ENCODE measurements at places on chromosomes 4 and X.
A peak's percentile ranks its signal among the peaks of the same experiment; 100 is the strongest.

- DNase-seq, result peak; percentile 17
These were observed at the start of gene ARHGAP6 for GRCh38 chrX:11665168-11666111. TSS of gene ARHGAP6 (minus strand) at chrX:11665920. CDS start at chrX:11664828, 1,092 bp downstream.

- DNase-seq, result no peak
These were observed 12.3 kb downstream of the PDGFC start for GRCh38 chr4:156959298-156959702.

DNA sequence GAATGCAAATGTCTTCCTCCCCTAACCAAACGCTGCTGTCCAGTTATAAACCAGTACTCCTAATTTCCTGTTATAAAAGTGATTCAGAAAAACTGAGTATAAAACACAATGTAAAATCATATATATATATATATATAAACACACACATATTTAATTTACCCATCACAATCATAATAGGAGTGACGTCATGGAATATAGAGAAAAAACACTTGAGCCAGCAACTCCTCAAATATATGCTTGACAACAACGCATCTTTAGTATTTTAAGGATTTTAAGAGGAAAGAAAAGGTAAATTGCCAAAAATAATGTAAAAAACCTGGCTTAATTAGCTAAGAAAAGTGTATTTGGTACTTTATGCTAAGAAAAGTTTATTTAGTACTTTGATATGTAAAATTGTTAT lies 2701.7 kb downstream of the PCDH7 start:
- no peak for DNase-seq

DNA sequence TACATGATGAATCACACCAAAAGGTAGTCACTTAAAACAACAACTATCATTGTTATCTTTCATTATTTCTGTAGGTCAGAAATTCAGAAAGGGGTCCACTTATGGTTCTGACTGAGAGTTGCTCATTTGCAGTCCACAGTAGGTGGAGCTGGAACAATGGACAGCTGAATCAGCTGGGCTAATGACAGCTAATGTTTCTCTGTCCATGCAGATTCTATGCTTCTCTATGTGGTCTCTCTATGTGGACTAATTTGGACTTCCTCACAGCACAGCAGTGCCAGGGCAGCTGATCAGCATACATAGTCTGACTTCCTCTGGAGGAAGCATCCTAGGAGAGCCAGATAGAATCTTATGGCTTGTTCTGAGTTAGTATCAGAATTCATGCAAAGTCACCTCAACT lies 131.7 kb upstream of the INTU start:
- DNase-seq, result no peak

DNA sequence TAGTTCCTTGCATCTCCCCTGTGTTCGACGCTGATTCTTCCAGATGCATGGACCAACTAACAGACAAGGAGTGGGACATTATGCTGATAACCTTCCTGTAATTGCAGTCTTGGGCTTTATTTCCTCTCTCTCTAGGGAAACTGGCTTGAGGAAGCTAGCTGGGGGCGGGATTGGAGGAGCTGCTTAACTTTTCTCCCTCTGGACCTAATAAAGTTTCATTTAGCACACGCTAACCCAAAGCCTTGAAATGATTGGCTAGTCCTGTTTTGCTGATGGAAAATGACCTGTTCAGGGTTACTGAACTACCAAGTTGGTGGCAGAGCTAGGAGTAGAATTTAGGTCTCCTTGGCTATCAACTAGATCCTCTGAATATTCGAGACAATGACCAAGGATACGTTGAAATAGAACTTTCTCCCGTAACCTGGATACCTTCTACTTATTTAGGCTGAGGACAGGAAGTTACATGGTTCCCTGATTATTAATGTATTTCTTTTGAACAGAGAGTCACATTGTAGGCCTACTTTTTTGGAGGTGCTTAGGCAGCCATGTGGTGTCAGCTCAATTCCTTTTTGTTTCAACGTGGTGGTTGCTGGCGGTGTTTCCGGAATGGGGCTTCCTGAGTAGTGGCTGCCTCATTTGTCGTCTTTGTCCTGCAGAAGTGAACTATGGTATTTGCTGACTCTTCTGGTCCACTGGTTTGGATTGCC lies 2.0 kb downstream of the PGK1 start:
- no peak for DNase-seq

- no peak for DNase-seq
These were observed 56.6 kb upstream of the NRK start for GRCh38 chrX:105765691-105766090.

DNA sequence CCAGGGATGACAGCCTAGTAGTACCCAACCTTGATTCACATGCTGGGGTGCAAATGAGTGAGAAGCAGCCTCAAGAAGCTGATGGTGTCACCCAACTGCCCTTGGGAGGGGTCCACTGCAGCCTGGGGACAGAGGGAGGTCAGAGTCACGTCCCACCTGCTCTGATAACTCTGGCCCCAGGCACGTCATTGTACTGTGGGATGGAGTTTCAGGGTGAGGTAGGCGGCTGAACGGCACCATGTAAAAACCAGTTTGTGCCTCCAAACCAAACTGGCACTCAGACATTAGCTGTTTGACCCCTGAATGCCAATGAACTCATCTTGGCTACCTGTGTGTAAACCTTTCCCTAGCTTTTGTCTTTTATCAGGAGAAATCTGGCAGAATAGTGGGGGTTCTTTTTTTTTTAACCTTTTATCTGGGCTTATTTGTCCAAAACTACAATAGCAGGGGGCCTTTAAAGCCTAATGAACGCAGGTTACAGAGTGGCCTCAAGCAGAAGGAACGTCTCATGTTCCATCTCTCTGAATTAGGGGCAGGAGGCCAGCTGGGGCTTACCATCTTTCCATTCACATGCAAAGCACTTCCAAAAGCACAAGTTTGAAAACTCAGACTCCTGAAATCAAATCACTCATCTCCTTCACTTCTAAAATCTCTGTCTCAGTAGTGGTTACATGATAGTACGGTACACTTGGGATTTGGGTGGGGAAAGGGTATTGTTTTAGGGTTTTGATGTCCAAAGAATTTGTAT lies 89.4 kb downstream of the IRF2 start:
- DNase-seq, result no peak

GRCh38 chrX:47179221-47179927 lies 14.3 kb upstream of the UBA1 start:
- DNase-seq, result no peak

- DNase-seq, result no peak
These were observed 76.8 kb upstream of the RBMXL3 start for GRCh38 chrX:115112411-115112810.

DNA sequence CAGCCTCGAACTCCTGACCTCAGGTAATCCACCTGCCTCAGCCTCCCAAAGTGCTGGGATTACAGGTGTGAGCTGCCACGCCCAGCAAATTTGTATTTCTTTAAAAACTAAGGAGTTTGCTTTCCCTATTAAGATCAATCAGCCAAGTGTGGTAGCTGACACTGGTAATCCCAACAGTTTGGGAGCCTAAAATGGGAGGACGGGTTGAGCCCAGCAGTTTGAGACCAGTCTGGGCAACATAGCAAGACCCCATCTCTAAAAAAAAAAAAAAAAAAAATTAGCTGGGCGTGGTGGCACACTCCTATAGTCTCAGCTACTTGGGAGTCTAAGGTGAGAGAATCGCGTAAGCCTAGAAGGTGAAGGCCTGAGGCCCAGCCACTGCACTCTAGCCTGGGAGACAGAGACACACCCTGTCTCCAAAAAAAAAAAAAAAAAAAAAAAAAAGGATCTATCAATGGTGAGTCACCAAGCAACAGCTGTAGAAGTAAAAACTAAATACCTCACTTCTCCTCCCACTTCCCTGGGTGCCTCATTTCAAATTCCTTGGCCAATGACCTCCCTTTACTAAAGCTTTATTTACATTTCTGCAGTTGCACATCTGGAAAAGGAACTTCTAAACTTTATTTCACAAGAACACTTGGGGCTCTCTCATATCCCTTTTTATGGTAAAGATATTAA lies 54.5 kb downstream of the LDB2 start:
- no peak for DNase-seq

DNA sequence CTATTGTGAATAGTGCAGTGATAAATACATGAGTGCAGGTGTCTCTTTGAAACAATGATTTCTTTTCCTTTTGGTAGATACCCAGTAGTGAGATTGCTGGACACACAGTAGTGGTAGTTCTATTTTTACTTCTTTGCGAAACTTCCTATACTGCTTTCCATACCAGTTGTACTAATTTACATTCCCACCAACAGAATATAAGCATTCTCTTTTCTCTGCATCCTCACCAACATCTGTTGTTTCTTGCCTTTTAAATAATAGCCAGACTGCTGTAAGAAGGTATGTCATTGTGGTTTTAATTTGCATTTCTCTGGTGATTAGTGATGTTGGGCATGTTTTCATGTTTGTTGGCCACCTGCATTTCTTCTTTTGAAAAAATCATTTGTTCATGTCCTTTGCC lies 105.9 kb downstream of the COL4A6 start:
- DNase-seq, result no peak

- DNase-seq, result no peak
These were observed 12.4 kb downstream of the SMIM20 start for GRCh38 chr4:25926462-25926861.

- no peak for DNase-seq
These were observed 1622.4 kb upstream of the PCDH10 start for GRCh38 chr4:131526686-131527085.

DNA sequence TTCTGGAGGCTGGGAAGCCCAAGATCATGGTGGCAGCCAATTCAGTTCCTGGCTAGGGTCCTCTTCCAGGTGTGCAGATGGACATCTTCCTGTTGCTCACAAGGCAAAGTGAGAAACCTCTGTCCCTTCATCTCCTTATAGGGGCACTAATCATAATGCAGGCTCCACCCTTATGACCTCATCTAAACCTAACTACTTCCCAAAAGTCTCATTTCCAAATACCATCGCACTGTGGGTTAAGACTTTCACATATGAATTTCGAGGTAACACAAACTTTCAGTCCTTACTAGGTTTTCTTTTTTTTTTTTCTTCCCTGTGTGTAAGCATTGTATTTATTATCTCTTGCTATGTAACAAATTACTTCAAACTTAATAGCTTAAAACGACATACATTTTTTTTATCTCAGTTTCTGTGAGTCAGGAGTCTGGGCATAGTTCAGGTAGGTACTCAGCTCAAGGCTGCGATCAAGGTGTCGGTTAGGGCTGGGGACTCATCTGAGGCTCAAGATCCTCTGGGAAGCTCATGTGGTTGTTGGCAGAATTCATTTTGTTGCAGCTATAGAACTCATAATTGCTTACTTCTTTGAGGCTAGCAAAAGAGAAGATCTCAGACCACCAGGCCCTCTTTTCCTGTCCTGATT lies 204.7 kb upstream of the STK26 start:
- no peak for DNase-seq

DNA sequence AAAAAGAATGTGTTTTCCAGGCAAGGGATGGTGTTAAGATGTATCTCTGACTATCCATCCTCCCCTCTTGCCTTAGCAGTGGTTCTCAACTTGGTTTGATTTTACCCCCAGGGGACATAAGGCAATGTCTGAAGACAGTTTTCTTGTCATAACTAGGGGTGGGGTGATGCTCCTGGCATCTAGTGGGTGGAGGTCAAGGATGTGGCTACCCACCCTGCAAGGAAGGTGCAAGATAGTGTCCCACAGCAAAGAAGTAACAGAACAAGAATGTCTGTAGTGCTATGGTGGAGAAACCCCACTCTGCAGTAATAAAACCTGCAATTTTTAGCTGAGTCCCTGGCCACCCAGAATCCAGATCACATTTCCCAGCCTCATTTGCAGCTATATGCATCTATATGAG lies 81.2 kb upstream of the TBL1X start:
- DNase-seq, result no peak

DNA sequence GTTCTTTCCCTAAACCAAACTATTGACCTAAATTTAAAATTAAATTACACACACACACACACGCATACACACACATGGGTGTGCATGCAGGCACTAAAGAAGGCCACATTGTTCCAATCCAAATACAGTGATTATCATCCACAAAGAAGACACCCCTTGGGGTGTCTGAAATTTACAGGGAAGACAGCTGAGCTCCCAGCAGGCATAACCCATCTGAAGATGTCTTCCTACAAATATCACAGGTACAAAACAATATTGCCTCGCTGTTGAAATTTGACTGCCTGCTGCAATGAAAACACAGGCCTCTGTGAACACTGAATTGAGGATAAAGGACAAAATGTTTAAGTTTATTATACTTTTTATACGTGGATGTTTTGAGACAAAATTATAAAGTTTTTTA lies 50.2 kb upstream of the SLC7A11 start:
- no peak for DNase-seq

GRCh38 chr4:37490391-37491347 lies 195.5 kb downstream of the RELL1 start:
- no peak for DNase-seq

- DNase-seq, result no peak
These were observed 1040.7 kb downstream of the RAPGEF2 start for GRCh38 chr4:160143574-160143973.

DNA sequence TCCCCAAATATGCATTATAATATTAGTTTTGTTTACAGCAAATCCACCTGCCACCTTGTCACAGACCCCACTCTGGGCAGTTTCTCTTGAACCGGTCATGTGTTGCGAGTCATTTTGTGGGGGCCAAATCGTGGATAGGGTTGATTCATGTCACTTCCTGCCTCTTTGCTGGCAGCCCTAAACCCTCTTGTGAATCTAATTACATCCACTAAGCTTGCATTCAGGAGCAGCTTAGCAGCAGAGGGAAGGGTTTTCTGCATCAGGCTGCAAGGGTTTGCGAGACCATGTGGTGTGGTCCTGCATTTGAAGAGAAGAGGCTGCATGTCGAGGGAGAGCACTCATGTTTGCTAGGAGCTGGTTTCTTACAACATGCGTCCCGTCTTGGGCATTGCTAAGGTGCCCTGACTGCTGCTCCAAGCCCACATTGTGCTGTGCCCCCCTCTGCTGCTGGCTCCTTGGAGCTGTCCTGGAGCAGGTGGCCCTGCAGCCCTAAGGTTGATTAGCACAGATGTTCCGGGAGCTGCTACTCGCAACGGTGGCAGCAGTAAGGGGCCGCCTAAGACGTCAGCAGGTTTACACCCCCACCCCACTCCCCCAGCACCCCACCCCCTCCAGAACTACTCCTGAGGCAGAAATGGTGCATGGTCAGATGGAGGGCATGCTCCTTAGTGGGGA lies 88.9 kb upstream of the CLDN34 start:
- no peak for DNase-seq

DNA sequence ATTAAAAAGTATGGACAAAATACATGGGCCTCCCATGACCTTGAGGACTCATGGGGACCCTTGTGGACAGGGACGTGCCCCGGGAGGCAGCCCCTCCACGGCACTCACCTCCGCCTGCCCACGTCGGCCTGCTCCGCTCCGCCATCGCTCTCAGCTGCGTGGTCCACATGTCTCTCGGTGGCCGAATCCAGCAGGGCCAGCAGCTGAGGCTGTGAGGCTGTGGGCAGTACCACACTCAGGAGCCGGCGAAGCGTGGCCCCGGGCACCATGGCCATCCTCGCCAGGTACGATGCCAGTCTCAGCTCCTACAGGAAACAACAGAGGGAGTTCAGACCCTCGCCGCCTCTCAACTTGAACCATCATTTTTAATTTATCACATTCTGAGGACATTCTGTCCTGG lies 140.0 kb downstream of the EVC2 start:
- no peak for DNase-seq

- DNase-seq, result no peak
These were observed 72.2 kb upstream of the RBPJ start for GRCh38 chr4:26248647-26249046.

All from activated T-cell treated with anti-CD3 and anti-CD28 coated beads, Interleukin-2, amount 50 U/mL, for 48 hours (primary cell).